ENCODE measurements at places on chromosomes 12 and 14. TPM values are rescaled to one million over a fixed set of nuclear protein-coding genes. Genes with fewer than 3 reads are reported as not detected.

The ATF7IP gene
- total RNA-seq: 32.3 TPM

The HDAC7 gene
- 55.0 TPM for total RNA-seq

The GPR84 gene
- under 0.01 TPM for total RNA-seq

The CLEC14A gene
- total RNA-seq: 344 TPM

The ESPL1 gene
- 4.8 TPM for total RNA-seq

Data from dermis blood vessel endothelial cell (primary cell).